ENCODE measurements at places on chromosomes 12 and 14.

DNA sequence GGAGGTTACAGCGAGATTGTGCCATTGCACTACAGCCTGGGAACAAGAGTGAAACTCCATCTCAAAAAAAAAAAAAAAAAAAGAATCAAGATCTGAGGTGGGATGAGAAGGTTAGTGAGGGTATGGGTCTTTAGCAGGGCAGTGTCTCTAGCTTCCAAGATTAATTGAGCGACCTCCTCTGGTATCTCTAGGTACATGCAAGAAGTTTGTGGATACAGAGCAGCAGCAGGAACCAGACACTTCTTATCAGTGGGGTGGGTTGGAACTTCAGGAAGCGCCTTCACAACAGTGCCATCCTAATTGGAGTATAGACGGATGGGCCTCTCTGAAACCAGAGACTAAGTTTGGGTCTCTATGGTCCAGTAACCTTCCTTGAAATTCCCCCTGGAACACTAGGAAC lies 51.9 kb upstream of the CISTR start:
- no peak for DNase-seq

GRCh38 chr14:72104011-72104613 lies 171.9 kb downstream of the RGS6 start:
- no peak for DNase-seq

DNA sequence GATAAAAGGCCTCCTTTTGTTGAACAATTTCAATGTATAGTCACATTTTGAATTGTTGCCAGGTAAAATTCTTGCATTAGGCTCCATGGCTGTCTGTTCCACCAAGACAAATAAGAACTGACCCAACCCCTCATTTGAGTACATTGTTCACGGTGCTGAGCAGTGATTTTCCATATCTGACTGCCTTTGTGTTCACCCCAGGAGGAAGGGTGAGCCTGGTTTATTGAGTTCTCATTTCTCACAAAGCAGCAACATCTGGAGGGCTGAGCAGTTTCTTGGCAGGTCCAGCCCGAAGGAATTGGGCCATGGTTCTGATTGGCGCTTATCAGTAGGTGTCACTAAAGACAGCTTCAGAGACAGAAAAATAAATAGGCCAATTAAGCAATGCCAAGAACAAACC lies 149.1 kb downstream of the BMP4 start:
- no peak for DNase-seq

- DNase-seq, result no peak
Observed at GRCh38 chr12:106044773-106045172, 94.0 kb downstream of the NUAK1 start.

GRCh38 chr14:99794151-99794780 lies 1.1 kb downstream of the EML1 start:
- DNase-seq, result no peak

GRCh38 chr14:49892301-49892635 lies 614 bp upstream of the ARF6 start:
- DNase-seq, result no peak

GRCh38 chr12:75868501-75868900 lies 163.1 kb downstream of the PHLDA1 start:
- no peak for DNase-seq

DNA sequence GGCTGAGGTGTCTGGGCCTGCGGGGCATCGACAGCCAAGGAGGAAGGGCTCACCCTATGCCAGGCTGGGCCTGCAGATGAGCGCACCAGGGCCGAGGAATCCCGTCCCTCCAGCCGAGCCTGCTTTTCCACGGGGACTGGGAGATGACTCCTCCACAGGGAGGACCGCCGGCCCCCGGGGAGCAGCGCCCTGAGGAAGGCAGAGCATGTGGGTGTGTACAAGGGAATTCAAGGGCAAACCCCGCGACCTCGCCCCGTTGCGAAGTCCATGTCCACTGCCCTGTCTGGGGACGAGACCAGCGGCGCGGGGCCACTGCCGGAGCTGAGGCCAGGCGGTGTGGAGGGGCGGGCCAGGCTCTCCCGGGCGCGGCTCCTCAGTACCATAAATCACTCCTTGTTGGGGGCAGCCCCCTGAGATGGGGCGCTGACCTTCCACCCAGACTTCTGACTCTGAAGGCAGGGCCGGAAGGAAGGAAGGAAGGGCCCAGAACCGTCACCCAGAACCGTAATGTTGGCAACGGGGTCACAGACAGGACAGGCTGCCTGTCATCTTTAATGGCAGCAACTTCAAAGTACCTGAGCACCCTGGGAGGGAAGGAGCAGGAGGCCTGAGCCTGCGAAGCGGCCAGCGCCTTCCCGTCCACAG lies 52.5 kb downstream of the RNF34 start:
- no peak for DNase-seq

DNA sequence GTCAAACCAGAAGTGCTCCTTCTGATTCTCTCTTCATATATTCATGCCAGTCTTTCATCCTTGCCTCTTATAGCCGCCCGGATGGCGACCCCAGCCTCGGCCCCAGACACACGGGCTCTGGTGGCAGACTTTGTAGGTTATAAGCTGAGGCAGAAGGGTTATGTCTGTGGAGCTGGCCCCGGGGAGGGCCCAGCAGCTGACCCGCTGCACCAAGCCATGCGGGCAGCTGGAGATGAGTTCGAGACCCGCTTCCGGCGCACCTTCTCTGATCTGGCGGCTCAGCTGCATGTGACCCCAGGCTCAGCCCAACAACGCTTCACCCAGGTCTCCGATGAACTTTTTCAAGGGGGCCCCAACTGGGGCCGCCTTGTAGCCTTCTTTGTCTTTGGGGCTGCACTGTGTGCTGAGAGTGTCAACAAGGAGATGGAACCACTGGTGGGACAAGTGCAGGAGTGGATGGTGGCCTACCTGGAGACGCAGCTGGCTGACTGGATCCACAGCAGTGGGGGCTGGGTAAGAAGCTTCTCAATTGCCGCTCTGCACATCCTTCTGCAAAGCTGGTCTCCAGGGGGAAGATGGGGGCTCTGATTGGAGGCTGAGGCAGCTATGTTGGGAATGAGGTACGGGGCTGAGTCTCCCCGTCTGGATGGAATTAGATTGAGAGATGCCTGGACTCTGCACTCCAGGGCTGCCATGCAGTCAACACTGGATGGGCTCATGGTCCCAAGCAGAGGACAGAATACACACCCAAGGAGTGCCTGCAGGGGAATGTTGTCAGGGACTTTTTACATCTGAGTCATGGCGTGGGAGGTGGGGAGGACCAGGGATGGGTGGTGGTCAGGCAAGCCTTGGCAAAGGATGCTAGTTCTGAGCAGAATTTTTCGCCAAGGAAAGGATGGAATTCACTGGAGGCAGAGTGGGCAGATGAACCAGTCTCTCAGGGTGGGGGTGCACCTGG lies 1.3 kb downstream of the BCL2L2 start:
- DNase-seq, result no peak

DNA sequence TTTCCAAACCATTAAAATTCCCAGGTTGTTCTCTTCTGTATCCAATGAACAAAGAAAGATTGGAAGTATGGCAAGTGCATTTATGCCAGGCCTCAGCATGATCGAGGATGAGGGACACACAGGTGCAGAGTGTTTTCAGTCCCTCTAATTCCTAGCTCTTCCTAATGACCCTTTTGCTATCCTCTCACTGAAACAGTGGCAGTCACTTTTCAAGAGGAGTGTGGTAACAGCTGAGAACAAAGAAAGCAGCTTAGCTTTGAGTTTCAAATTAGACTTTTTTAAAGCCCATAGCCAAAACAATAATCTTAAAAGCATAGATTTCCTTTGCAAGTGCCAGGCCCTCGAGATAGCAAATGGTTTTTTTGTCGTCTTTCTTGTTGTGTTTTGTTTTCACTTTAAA lies 110.8 kb downstream of the KCNH5 start:
- no peak for DNase-seq

GRCh38 chr14:41302776-41303175 lies 303.9 kb upstream of the LRFN5 start:
- no peak for DNase-seq

- no peak for DNase-seq
Observed at GRCh38 chr12:89731614-89732013, 23.0 kb upstream of the ATP2B1 start.

GRCh38 chr14:101033006-101033405 lies 129.5 kb upstream of the RTL1 start:
- no peak for DNase-seq

GRCh38 chr14:90568405-90568804 lies 171.6 kb downstream of the CALM1 start:
- no peak for DNase-seq

DNA sequence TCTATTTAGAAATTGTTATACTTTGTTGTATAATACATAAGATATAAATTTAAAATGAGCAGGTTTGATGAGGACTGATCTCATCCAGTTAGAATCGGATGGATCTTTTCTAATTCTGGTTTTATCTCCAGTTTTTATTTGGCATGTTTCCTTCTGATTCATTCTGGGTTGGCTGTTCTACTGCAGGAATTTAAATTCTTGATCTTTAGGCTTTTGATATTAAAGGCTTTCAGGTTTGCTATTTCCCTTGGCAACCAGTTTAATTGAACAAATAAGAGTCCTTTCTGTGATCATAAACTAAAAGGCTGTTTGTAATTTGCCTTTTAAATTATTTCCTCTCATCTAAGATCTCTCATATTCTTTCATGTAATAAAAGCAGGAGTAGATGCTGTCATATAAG lies 83.4 kb downstream of the PDE6H start:
- DNase-seq, result no peak
